ENCODE measurements at places on chromosomes 5 and 9.

DNA sequence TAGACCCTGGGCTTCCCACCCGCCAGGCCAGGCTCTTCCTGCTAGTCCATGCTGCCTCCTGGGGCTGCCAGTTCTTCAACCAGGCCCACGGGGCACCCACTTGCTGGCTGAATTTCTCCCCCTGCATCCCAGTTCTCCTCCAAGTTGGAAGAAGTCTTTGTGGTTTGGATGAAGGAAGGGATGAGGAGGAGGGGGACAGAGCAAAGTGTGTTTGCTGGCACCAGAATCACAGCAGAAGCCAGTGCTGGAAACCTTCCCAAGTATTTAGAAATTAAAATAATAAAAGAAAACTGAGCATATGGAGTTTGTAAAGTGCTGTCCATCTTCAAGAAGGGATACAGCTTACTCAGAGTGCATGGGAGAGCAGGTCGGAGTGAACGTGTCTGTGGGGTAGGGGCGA, 19.4 kb upstream of the UNC5A start:
- DNase-seq, result no peak

DNA sequence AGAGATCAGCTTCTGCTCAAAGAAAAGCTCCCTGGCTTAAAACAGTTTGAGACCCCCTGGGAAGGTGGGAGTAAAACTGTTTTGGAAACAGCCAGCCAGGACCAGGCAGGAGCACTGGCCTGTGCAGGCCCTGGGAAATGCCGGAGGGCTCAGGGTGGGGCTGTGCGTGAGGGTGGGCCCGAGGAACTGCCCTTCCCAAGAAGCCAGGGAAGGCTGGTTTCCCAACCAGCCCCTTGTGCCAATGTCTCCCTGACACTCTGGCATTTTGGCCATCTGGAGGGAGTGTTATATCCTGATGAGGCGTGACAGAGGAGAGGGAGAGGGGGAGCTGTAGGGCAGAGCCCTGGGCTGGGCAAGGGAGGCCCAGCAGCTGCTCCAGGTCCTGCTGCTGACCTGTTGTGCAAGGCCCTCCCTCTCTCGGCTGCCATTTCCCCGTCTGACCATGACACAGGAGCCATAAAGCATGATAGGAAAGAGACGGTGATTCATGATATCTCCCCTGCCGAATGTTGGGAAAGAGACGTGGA, 16.1 kb downstream of the OLFML2A start:
- DNase-seq, result no peak

GRCh38 chr9:121447321-121447834, 52.3 kb downstream of the GGTA1 start:
- DNase-seq, result no peak

GRCh38 chr9:133014696-133015095, 16.1 kb upstream of the GTF3C5 start:
- DNase-seq, result no peak

DNA sequence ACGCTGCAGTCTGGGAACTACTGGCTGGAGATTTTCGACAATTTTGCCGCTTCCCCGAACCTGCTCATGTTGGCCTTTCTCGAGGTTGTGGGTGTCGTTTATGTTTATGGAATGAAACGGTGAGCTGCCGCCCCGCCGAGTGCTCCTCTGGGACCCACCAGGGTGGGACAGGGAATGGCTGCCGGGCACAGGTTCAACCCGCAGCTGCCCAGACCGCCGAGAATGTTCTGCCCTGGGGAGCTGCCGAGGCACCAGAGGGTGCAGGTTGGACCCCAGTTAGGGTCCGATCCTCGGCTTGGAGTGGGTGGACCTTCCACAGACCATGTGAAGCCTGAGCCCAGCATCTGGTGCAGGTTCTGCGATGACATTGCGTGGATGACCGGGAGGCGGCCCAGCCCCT, 19.1 kb downstream of the SLC6A18 start:
- no peak for DNase-seq
